ENCODE measurements at places on chromosomes 2 and 18.

GRCh38 chr2:60715561-60715960, 40.5 kb upstream of the PAPOLG start:
- DNase-seq, result no peak

- no peak for DNase-seq
These were observed 301.6 kb downstream of the SLC8A1 start for GRCh38 chr2:40150266-40150665.

- peak; percentile 78 for DNase-seq
These were observed 135.6 kb upstream of the ZNF236 start for GRCh38 chr18:76686737-76687231.

DNA sequence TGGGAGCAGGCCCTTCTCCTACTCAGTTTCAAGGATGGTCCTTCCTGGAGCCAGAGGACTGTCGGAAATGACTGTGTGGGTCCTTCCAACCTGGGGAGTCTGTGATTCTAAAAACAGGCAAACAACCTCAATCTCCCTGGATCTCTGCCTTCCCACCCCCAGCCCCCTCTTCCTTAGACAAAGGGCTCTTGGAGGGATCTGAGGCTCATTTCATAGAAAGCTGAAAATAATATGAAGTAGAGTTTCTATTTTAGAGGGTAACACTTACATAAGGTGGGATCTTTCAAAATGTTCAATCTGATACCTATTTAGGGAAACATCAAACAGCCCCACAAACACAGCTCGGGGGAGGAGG, 69.4 kb downstream of the RHOB start:
- no peak for DNase-seq

GRCh38 chr18:35397976-35398375, 20.8 kb upstream of the ZNF396 start:
- DNase-seq, result no peak

GRCh38 chr2:172172513-172173173, 69.9 kb upstream of the DLX2 start:
- peak; percentile 31 for DNase-seq

DNA sequence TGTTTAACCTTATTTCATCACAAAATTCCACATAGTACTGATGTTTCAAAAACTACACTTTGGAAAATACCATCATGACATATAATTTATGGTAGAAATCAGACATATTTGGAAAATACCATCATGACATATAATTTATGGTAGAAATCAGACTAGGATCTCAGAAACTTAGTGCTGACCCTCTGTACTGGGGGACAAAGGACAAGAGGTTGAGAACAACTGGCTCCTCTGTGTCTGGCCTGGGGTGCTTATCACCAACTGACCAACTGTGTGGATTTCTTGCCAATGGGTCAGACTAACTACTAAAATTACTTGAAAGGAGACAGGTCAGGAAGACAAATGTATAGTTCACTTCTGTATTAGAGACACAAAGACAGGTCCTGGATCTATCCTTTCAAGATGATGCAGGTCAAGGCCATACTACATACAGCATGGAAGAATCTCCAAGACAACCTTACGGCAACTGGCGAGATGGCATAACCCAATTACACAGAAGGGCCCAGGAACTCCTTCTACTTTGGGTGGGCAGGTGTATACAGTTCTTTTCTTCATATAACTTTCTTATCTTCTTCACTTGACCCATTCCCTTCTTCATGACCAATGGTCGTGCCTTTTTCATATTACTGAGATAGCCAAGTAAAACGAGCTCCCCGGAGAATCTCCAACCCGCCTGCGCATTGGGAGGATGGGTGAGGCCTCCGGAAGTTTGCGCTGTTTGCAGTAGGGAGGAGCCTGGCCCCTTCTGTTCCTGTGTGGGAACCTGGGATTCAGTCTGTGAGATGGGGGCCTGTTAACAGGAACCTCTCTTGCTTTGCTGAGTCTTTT, 290.5 kb downstream of the AGPS start:
- no peak for DNase-seq

DNA sequence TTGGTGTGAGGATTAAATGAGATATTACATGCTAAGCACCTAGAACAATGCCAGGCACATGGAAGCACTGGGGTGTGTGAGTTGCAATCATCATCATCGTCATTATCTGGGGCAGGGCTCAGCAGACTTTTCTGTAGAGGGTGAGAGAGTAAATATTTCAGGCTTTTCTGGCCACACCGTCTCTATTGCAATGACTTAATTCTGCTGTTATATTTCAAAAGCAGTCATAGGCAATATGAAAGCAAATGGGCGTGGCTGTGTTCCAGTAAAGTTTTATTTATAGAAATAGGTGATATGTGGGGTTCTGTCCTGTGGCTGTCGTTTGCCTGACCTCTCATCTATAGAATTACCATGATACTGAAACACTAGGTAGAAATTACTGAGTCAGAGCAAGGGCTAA, 60.6 kb downstream of the IL1R2 start:
- DNase-seq, result no peak

- no peak for DNase-seq
These were observed 765 bp upstream of the DIPK1C start for GRCh38 chr18:74457725-74458421.

DNA sequence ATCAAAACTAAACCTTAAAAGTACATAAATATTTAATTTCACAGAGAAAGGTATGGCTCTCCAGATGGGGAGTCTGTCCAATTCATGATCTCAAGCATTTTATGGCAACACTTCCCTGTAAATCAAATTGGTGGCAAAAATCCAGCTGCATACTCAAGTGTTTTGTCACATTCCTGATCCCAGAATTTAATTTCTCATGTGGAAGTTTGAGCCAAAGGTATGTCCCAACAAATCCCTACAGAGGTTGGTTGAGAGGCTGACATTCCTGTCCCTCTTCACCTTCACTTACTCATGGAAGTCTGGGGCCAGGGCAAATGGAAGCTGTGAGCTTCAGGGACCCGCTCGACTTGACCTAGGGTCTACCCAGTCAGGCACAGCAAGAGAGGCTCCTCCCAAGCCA, 17.7 kb downstream of the KLF7 start:
- DNase-seq, result no peak

DNA sequence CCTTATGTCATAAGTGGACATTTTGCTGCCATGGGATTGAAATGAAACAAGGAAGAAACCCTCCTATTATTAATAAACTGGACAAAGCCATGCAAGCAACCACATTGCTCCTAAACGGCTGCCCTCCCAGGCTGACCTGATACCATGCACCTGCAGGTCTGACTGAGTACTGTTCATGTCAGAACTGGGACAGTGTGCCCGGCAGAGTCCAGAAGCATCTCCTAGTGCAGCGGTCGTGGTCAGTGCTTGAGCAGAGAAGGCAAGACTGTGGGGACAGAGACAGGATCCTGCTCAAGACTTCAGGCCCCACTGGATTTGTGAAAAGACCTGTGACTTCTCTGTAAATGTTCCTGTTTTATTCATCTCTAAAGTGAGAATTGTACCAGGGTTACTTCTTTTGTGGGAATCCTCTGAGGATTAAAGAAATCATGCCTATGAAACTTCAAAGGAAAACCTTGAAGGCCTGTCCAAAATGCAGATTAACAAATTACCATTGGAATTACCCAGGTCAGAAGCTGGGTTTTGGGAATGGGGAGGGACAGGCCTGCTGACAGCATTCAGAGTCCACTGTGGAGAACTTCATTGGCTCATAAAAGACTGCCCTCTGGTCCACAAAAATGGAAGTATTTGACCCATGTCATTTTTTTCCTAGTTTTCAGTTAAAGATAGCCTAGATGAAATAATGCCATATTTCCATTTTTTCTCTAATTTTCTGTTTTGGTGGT, 13.9 kb downstream of the RNF144A start:
- no peak for DNase-seq

DNA sequence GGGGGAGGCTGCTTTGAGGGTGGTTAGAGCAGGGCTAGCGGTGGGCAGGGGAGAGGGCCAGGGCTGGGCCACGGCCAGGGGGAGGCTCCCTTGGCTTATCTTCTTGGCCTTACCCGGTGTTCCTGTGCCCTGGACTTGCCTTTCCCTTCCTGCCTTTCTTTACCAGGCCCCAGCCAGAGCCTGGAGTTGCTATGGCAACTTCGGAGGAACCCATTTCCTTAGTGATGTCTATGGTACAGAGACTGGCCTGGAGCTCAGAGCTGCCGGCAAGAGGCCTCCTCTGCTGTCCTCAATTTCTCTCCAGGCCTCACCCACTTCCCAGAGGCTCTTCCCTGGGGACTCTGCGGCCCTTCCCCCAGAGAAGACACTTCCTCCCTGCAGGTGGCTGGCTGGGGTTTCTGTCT, 11.5 kb downstream of the SPEG start:
- DNase-seq, result peak; percentile 40

- DNase-seq, result no peak
These were observed 979 bp downstream of the LONRF2 start for GRCh38 chr2:100321179-100321865.

- no peak for DNase-seq
These were observed 55.0 kb downstream of the KCNG2 start for GRCh38 chr18:79852561-79853302.

DNA sequence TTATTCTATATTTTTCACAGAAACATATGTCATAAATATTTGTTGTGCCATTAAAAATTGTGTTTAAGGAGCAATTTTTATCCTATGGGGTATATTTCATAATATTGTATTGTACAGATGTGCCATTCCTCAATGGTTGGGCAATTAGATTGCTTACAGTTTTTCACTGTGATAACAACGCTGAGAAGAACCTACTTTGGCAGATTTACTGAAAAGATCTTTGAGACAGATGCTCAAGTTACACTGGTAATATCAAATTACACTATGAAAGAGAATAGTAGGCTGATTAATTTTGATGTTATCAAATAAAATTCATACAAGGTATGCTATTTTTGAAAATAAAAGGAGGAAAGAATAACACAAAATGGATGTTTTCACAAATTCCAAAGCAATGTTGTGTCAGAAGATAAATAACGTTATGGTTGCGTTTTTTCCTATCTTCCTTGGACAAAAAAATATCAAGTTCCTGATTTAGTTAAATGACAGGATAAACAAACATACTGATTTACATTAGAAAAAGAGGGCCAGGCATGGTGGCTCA, 335.1 kb upstream of the ZNF521 start:
- DNase-seq, result no peak

- DNase-seq, result no peak
These were observed 72.9 kb downstream of the PKP4 start for GRCh38 chr2:158529379-158530259.

DNA sequence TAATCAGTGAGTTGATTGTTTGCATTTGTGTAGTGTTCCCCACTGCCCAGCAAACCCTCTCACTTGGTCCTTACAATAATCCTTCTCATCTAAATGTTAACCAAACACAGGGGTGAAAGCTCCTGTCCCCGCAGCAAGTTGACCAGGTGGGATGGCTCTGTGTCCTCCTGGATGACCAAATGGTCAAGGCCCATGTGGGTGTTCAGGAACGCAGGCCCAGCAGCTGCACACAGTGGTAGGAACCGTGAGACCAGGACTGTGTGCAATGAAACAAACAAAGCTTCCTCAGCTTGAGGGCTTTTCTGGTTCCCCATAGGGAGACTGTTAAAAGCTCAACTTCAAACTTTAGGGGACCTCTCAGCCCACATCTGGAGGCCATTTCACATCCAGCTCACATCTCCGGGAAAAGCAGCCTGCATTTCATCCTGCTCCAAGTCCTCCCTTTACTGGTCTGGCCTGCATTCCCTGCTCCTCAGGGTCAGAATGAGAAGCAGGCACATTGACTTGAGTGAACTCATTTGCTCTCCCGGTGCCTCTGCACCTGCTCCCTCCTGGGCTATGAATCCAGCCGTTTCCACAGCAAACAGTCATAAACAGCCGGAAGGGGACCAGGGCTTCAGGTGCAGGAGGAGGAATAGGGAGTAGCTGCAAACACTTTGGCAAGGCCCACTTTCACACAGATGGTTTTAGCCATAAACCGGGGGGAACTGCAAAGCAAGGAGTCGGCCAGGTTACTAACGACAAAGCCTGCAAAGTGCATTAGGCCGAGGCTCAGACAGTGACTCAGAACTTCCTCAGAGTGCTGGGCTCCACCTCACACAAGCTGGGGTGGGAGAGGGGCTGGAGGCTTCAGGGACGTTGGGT, 144.7 kb downstream of the CAPN13 start:
- DNase-seq, result peak; percentile 68

DNA sequence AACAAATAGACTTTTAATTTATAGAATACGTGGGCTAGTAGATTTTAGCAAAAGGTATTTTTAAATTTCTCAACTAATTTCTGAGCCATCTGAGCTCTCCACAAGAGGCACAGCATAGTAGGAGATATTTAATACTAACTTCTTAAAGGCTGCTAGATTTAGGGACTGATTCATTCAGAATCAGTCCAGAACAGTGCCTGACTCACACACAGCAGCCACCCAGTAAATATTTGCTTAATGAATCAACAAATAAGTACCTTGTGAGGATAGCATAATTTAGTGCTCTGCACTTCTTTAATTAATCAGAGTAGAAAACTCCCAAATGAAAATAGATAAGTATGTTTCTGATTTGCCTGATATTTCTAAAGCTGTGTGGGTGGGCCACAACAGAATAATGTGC, 35.6 kb upstream of the SYT4 start:
- DNase-seq, result no peak

DNA sequence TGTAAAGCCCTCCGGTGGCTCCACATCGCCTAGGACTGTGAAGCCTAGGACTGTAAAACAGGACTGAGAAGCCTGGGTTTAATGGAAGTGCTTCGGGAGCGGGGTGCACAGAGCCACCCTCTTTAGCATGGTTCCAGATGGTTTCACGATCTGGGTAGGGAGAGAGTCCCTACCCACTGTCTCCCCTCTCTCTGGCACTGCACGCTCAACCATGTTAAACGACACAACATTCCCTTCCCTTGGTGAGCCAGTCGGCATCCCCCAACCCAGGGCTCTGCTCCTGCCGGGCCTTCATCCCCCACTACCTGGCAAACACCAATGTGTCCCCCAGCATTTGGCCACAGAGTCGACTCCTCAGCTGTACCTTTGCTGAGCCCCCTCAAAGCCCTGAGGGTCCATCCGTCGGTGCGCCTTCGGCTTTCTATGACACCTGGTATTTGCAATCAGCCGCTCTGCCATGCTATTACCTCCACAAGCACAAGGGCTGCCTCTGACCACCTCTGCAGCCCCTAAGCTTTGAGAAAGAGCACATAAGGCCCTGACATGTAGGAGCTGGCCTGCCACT, 1.1 kb downstream of the COPS9 start:
- no peak for DNase-seq

GRCh38 chr2:211141646-211142045, 585.2 kb downstream of the CPS1 start:
- no peak for DNase-seq

- DNase-seq, result no peak
These were observed 7.9 kb upstream of the NDUFV2 start for GRCh38 chr18:9094307-9095226.

DNA sequence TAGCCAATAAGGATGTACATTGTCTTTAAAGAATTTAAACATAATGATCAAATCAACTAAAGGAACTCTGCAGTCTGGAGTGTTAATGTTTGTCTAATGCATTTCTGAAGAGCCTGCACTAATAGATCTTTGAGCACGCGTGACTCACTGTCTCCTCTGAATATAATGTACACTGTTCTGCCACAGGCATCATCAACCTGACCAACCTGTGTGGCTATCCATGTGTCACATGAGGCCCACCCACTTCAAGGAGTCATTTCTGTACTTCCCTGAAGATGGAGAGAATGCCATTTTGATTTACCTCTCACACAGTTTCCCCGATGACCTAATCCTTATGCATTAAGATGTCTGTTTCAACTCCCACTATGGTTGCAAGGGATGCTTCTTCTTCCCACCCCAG, 434.0 kb upstream of the SPHKAP start:
- DNase-seq, result no peak

- no peak for DNase-seq
These were observed 8.4 kb downstream of the YPEL5 start for GRCh38 chr2:30155202-30155601.

All from NCI-H1092 treated with DMSO at 0.1 percent for 48 hours (cell line).